ENCODE measurements at places on chromosomes 16 and 17. TPM values are rescaled to one million over a fixed set of nuclear protein-coding genes. Genes with fewer than 3 reads are reported as not detected.

- no peaks in the 10 kb centered on the region for H3K27me3 ChIP-seq
- no peak overlapping the region for H3K4me3 ChIP-seq
- no peak for DNase-seq
- peaks cover 9% of the 10 kb centered on the region for H3K4me1 ChIP-seq
- H3K36me3 ChIP-seq: no peaks in the 10 kb centered on the region
Measured at GRCh38 chr16:53781023-53781605, 77.2 kb downstream of the FTO start.

The LRRC36 gene
- not detected for total RNA-seq

The ADAM11 gene
- total RNA-seq: 0.18 TPM

GRCh38 chr17:63405020-63405419, 41.1 kb downstream of the CYB561 start:
- no peaks in the 10 kb centered on the region for H3K27me3 ChIP-seq
- no peak overlapping the region for H3K4me3 ChIP-seq
- H3K4me1 ChIP-seq: no peaks in the 10 kb centered on the region

GRCh38 chr16:10992797-10993196, 48.4 kb downstream of the CLEC16A start:
- no peak overlapping the region for H3K27ac ChIP-seq
- H3K4me1 ChIP-seq: peaks cover 16% of the 10 kb centered on the region
- H3K36me3 ChIP-seq: peaks cover 14% of the 10 kb centered on the region
- DNase-seq: no peak
- H3K27me3 ChIP-seq: no peaks in the 10 kb centered on the region

The GUCY2D gene
- not detected for total RNA-seq

- no peaks in the 10 kb centered on the region for H3K27me3 ChIP-seq
- H3K27ac ChIP-seq: no peak overlapping the region
- no peak for DNase-seq
- no peaks in the 10 kb centered on the region for H3K4me1 ChIP-seq
- no peaks in the 10 kb centered on the region for H3K36me3 ChIP-seq
Measured at GRCh38 chr16:51337662-51338061, 186.6 kb upstream of the SALL1 start.

GRCh38 chr17:6374761-6375312, 60.1 kb downstream of the AIPL1 start:
- H3K36me3 ChIP-seq: no peaks in the 10 kb centered on the region
- no peak for DNase-seq
- H3K4me3 ChIP-seq: no peak overlapping the region
- no peak overlapping the region for H3K27ac ChIP-seq
- H3K27me3 ChIP-seq: peaks cover 3% of the 10 kb centered on the region
- no peaks in the 10 kb centered on the region for H3K4me1 ChIP-seq

DNA sequence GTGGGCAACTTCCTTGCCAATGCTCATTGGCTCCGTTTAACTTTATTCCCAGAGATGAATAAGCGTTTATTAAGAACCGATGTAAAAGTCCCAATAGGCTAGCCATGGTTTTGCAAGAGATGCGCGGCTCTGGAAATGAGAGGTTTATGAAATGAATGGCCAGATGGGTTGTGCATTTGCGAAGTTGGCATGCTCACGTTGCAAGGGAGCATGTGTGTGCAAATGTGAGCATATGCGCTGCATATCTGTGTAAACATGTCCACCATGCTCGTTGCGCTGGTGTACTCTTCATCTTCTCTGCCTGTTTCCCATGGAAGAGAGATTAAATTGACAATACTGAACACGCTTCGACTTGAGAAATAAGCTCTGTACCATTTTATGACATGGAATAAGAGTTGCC, 848.6 kb upstream of the RBFOX1 start:
- H3K36me3 ChIP-seq: no peaks in the 10 kb centered on the region
- no peak for DNase-seq
- H3K27me3 ChIP-seq: no peaks in the 10 kb centered on the region
- H3K4me3 ChIP-seq: no peak overlapping the region

DNA sequence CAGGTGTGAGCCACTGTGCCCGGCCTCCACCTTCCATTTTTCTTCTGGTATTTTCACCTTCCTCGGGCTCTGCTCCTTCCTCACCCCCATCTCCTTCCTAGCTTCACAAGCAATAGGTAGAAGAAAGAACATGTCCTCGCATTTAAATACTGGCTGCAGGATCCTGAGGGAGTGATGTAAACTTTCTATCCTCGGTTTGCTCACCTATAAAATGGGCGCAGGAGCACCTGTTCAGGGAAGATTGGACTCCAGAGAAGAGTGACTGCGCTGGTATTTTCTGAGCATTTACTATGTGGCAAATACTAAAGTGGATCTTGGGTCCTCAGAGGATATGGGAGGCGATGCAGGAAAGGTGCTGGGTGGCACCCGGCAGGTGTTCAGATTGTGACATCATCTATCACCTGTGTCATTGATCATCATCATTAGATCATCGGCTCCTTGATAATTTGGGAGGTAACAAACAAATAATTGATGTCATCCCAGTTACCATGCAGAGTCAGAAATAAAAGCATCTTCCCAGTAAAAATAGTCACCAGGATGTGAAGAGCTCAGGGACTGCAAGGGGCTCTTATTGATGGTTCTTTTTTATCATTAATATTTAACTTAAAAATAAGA, 72.8 kb downstream of the FOXL1 start:
- no peaks in the 10 kb centered on the region for H3K36me3 ChIP-seq
- no peaks in the 10 kb centered on the region for H3K4me1 ChIP-seq
- no peaks in the 10 kb centered on the region for H3K27me3 ChIP-seq
- no peak overlapping the region for H3K4me3 ChIP-seq
- H3K27ac ChIP-seq: no peak overlapping the region
- no peak for DNase-seq

The TM4SF5 gene
- total RNA-seq: not detected

DNA sequence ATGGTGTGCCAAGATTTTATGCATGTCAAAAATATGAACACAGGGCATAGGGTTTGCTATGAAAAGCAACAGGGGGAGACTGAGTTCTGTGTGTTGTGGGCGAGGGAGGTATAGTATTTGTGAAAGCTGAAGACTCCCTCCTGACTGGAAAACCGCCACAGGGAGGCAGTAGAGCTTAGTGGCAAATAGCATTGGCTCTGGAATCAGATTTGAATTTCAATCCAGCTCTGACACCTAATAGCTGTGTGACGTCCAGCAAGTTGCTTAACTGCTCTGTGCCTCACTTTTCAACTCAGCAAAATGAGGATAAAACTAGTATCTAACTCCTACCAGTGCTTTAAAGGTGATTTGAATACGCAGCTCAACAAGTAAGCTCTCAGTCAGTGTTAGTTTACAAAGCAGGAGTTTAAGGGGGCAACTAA, 22.0 kb downstream of the KPNA2 start:
- DNase-seq: no peak
- H3K36me3 ChIP-seq: no peaks in the 10 kb centered on the region
- no peak overlapping the region for H3K27ac ChIP-seq
- H3K4me3 ChIP-seq: no peak overlapping the region

The MARVELD3 gene
- 6.5 TPM for total RNA-seq

- no peak overlapping the region for H3K4me3 ChIP-seq
- H3K27ac ChIP-seq: peak overlapping the region; percentile 85
- no peaks in the 10 kb centered on the region for H3K36me3 ChIP-seq
- no peak for DNase-seq
- H3K4me1 ChIP-seq: peaks cover 26% of the 10 kb centered on the region
Measured at GRCh38 chr17:67421869-67422273, 44.8 kb downstream of the PITPNC1 start.

GRCh38 chr16:71930013-71930563, 34.8 kb downstream of the IST1 start:
- DNase-seq: no peak
- peaks cover 10% of the 10 kb centered on the region for H3K4me1 ChIP-seq
- no peak overlapping the region for H3K27ac ChIP-seq
- H3K36me3 ChIP-seq: peaks cover 96% of the 10 kb centered on the region
- H3K4me3 ChIP-seq: no peak overlapping the region
- H3K27me3 ChIP-seq: no peaks in the 10 kb centered on the region

DNA sequence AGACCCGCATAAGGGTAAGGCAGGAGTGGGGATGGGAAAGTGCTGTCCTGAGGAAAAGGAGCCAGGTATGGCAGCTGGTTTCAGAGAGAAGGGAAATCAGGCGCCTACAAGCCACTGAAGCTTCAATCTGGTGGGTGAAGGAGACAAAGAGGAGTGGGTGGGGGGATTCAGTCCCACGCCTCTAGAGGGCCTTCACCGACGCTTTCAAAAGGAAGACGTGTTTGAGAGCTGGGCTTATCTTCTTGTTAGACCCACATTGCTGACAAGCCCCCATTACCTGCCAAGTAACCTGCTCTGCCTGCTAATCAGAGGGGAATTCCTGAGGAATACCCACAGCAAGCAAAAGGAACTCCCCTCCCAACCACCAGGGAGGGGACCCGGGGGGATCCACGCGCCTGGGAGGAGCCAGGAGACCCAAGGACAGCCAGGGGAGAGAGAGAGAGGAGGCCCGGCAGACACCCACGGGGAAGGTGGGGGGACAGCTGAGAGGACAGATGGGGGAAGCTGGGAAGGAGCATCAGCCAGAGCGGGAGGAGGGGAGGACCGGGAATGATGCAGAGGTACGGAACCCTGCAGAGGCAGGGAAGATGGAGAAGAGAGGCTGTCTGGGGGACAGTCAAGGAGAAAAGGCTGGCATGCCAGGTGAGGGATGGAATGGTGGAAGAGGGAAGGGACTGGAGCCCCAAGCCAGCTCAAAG, 1.0 kb downstream of the MTMR4 start:
- H3K4me3 ChIP-seq: peak overlapping the region; percentile 72
- peaks cover 31% of the 10 kb centered on the region for H3K4me1 ChIP-seq
- peaks cover 52% of the 10 kb centered on the region for H3K36me3 ChIP-seq

- H3K4me3 ChIP-seq: peak overlapping the region; percentile 32
- peak overlapping the region; percentile 32 for H3K27ac ChIP-seq
- peaks cover 14% of the 10 kb centered on the region for H3K4me1 ChIP-seq
- H3K27me3 ChIP-seq: no peaks in the 10 kb centered on the region
Measured at GRCh38 chr16:22071331-22071910, 20.9 kb upstream of the VWA3A start.
